ENCODE measurements at places on chromosomes 11 and 22.

GRCh38 chr22:23035557-23036277, 34.6 kb upstream of the GNAZ start:
- no peak for DNase-seq

GRCh38 chr11:71286701-71287643, 34.6 kb upstream of the SHANK2 start:
- no peak for DNase-seq

- DNase-seq = no peak
Measured at GRCh38 chr11:42923651-42924050, 388.1 kb upstream of the API5 start.

GRCh38 chr11:76049511-76049910, 156.8 kb downstream of the WNT11 start:
- no peak for DNase-seq

- no peak for DNase-seq
Measured at GRCh38 chr11:104653407-104653806, 244.9 kb downstream of the CASP12 start.

GRCh38 chr11:86940122-86940777, 14.9 kb downstream of the FZD4 start:
- DNase-seq = no peak

DNA sequence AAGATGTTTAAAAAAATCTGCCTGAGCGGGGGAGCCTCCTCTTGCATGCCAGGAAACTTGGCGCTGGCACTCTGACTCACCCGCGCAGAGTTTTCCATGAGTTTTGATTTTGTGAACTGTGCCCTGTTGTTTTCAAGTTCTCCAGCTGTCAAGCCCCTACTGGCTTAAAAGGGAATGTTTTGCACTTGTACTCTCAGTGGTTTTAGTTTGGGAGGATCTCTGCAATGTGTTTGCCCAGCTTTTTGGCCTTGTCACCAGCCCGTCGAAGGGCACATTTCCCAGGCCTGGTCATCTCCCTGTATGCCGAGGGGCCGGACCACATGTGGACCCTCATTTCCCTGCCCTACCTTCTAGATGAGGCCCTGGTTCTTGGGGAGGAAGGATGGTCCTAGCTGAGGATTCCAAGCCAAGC, 12.2 kb downstream of the MRGPRF start:
- DNase-seq = no peak

- DNase-seq = no peak
Measured at GRCh38 chr22:38215156-38216038, 13.6 kb downstream of the MAFF start.

Data from activated CD8-positive, alpha-beta memory T cell treated with anti-CD3 and anti-CD28 coated beads for 4 hours (primary cell).